NCI-H1694 treated with DMSO at 0.1 percent for 48 hours (cell line): ENCODE measurements at places on chromosomes 12 and 14.

- no peak for DNase-seq
Observed at GRCh38 chr12:6987956-6988553, 17.3 kb downstream of the EMG1 start.

- DNase-seq: no peak
Observed at GRCh38 chr12:102061096-102061559, 663 bp downstream of the WASHC3 start.

- peak; percentile 57 for DNase-seq
Observed at GRCh38 chr14:105473677-105474482, 741 bp upstream of the CRIP2 start.

DNA sequence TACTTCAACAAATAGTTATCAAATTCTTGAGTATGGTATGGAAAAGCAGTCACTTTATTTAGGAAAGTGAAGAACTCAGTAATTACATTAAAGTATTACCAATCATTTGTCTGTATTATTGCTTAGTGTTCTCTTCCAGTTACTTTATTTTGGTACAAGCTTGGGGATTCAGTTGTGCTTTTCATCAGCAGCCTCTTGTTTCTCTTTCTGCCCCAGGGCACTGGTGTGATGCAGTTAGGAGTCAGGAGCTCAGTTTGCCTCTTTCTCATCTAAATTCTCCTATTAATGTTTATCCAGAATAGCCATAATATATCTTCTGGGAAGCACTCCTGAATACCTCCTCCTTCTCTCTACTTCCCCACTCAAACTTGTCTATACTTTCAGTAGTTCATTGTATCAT lies 25.7 kb downstream of the PMCH start:
- no peak for DNase-seq

GRCh38 chr12:116597886-116598285 lies 38.7 kb downstream of the MAP1LC3B2 start:
- DNase-seq: no peak

DNA sequence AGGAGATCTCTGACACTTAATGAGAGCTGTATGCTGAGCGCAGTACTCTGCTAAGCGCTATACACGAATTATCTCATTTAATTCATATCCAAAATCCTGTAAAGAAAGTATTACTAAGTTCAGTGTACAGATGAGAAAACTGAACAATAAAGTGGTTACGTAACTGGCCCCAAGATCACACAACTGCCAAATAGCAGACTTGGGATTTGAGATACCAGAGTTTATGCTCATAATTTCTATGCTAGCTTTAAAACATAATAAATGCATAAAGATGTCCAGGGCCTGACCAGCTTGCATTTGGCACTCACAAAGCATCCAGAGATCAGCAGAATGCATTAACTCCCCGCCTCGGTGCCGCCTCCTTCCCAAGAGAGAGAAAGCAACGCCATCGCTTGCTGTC lies 83.2 kb upstream of the PWP1 start:
- DNase-seq: no peak

- DNase-seq: no peak
Observed at GRCh38 chr12:14113031-14113430, 131.6 kb upstream of the GRIN2B start.

DNA sequence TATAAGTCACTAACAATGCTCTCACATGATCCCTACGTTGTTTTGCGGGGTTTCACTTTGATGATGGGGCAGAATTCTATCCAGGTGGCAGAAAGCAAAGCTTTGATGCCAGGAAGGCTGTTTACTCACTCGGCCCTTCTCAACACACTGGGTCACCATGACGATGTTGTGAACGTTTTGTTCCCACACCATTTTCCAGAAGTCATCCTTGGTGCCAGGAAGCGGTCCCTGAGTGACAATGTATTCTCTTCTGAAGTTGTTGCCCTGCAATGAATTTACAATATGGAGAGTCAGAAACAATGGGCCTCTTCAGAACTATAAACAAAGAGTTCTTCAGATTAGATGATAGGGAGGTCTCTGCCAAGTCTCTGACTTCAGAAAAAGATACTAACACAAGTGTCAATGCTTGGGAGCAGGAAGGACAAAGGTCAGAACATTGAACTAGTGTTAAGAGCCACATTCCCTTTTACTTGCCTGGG lies 101.3 kb downstream of the PTPRB start:
- DNase-seq: no peak

DNA sequence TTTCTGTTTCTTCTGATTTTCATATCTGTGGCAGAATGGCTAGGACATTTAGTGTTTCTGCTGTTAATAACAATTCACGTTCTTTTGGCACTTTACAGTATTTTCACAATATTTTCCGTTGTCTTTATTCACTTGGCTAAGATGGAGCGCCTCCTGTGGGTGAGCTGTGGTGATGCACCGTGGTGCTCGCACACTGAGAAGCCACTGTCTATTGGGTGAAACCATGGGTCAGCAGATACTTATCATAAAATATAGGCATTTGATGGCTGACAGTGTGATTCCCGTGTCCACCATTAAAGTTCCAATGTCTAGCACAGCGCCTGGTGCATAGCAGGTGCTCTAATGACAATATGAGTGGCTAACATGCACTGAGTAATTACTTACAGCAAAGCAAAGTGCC lies 141.8 kb downstream of the VRK1 start:
- no peak for DNase-seq

DNA sequence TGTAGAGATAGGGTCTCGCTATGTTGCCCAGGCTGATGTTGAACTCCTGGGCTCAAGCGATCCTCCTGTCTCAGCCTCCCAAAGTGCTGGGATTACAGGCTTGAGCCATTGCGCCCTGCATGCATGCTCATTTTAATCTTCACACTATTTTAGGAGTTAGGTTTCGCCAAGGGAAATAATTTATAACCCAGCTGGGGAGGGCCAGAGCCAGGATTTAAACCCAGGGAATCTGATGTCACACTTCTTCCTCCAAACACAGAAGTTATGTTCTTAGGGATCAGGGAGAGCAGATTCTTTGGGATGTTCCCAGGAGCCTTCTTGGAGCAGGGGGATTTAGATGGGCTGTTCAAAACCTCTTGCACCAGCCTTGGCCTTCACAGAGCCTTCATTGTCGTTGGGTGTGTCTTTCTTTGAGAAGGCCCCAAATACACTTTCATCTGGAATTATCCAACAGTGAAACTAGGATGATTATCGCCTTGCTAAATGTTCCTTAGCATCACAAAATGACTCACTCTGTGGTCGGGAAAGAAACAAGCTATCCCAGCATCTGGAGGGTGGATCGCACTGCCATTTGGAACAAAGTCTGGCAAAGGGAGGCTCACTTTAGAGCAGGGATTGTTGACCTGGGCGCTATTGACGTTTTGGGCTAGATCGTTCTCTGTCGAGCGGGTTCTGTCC lies 8.2 kb upstream of the PPP1CC start:
- DNase-seq: no peak

DNA sequence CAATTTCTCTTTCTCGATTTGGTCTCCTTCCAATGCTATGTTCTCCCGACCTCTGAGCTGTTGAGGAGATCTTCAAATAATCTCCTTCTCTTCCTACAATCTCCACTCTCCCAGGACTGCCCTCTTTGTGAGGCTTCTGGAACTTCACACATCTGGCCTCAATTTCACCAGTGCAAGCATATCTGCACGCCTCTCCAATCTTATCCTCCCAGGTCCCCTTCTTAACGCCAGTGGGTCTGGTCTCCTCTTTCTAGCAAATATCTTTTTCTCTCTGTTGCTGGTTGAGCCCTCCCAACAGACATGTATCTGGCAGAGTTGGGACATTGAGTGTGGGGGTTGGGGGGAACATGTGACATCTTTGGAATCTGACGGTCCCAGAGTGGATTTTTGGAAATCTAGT lies 17.9 kb downstream of the RTL1 start:
- DNase-seq: no peak

DNA sequence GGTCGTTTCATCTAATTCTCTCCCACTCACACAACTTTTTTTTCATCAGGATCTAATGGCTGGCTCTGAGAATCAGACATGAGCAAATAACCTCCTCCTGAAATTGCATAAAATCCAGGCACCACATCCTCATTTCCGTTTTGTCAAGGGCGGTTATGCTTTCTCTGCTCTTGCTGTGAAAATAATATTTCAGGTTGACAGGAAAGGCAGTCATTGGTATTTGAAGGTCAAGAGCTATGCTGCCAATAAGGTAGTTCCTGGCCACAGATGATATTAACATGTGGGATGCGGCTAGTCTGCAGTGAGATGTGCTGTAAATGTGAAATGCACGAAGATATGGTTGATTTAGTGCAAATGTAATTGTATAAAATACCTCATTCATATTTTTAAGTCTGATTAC lies 870.2 kb upstream of the TMEM132C start:
- no peak for DNase-seq
